Fibroblast of skin of right biceps (primary cell): ENCODE measurements at places on chromosomes 12 and 14.

DNA sequence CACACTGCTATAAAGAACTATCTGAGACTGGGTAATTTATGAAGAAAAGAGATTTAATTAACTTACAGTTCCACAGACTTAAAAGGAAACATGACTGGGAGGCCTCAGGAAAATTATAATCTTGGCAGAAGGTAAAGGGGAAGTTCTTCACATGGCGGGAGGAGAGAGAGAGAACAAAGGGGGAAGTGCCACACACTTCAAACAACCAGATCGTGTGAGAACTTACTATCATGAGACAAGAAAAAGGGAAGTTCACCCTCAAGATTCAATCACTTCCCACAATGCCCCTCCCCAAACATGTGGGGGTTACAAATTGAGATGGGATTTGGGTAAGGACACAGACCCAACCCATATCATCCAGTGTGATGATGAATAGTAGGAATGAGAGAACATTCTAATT lies 366.5 kb downstream of the LRFN5 start:
- DNase-seq, result no peak

GRCh38 chr12:102769323-102769916 lies 147.6 kb downstream of the PAH start:
- peak; percentile 63 for DNase-seq

GRCh38 chr12:15196678-15197505 lies 24.3 kb downstream of the RERG start:
- DNase-seq, result no peak

DNA sequence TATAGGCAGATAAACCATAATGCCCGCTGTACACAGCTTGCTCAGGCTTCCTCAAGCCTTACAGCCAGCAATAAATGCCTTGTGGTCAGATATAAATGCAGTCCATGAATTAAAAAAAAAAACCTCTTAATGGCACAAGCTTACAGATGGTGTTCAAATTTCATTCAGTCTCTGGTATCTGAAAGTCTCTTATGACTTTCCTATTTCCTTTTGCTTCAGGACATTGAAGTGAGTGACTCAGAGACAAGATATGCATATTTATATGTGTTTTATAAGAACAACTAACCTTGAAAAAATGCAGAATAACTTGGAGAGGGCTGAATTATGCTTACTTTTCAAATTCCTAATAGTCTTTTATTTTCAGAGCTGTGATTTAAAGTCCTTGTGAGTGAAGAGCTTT lies 426.9 kb upstream of the MIS18BP1 start:
- DNase-seq, result peak; percentile 91

DNA sequence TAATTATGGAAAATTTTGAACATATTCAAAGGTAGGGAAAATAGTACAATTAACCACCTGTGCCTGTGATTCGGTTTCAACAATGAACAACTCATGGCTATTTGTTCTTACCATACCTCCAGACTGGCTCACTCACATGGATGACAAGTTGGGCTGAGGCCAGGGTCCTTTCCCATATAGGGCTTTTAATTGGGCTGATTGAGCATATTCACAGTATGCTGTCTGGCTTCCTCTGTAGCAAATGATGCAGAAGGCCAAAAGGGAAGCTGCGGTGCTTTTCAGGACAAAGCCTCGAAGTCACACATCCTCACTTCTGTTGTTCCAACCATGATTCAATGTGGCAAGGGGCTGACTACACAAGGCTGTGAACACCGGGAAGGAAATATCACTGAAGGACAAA lies 297.5 kb upstream of the SLC16A7 start:
- DNase-seq, result no peak

DNA sequence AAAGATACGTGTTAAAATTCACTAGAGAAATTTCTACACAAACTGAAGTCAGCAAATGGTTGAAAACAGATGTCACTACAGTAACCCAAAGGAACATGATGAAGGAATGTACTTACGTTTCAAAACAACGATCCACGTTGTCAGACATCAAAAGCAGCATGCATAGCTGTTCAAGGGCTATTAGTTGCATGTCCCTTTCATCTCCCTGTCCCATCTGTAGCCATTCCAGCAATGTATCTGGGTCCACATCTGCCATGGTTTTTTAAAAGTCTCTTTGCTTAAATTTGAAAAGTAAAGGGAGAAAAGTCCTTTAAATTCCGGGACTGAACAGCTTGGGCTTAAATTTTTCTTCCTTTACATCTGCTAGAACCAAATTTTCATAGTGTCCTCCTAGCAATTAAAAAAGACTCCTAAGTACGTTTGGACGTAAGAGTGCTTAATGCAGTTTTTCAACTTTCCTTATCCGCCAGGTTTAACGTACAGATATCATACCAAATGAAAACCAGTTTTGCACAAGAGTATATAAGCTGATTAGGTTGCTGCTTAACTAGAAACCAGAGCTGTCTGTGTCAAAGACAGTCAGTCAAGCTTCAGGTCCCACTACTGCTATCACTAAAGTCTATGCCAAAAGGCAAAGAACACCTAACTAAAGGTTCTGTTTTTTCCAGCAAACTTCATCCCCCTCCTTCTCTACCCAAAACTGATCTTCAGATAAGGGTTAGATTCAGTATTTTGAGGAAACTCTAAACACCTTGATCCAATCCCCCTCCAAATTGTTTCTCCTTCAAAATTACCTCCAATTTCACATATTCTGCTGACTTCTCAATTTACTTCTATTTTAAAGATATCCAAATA lies 1.7 kb downstream of the HECTD1 start:
- peak; percentile 78 for DNase-seq

- peak; percentile 90 for DNase-seq
These were observed 49.9 kb downstream of the FUT8 start for GRCh38 chr14:65462411-65462810.

- DNase-seq, result no peak
These were observed at the start of gene DAO for GRCh38 chr12:108879615-108880254. DAO (plus strand) TSS chr12:108880092; CDS start chr12:108885007, 4,915 bp downstream.

DNA sequence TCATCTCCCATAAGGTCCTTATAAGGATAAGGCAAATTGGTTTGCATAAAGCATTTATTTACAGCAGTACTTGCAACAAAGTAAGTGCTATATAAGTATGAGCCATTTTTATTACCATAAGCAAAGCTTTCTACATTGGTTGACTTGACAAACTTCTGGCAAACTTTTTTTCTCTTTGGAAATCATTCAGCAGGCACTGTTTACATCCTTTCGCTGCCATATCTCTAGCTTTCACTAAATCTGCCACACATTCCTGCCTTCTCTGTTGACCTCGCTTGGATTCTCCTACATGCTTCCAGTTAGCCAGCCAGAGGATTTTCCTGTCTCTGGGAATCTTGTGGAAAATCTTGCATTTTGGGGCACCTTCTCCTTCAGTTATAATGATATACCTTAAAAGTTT lies 21.8 kb upstream of the HDAC7 start:
- DNase-seq, result no peak

- DNase-seq, result no peak
These were observed 226.2 kb upstream of the LHX5 start for GRCh38 chr12:113697651-113698509.

DNA sequence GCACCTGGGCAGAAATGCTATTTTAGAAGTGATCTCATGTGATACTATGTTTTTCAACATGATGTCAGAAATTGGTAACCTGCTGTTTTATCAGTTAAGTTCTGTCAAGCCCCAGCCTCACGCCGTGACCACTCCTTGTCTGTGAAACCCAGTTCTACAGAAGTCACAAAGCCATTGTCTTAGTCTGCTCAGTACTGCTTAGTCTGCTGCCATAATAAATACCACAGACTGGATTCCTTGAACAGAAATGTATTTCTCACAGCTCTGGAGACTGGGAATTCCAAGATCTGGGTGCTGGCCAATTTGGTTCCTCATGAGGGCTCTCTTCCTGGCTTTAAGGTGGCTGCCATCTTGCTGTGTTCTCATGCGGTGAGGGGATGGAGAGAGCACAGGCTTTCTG lies 176.9 kb downstream of the PRKCH start:
- peak; percentile 79 for DNase-seq

- DNase-seq, result peak; percentile 84
These were observed 108.8 kb downstream of the VEZT start for GRCh38 chr12:95326445-95326844.

DNA sequence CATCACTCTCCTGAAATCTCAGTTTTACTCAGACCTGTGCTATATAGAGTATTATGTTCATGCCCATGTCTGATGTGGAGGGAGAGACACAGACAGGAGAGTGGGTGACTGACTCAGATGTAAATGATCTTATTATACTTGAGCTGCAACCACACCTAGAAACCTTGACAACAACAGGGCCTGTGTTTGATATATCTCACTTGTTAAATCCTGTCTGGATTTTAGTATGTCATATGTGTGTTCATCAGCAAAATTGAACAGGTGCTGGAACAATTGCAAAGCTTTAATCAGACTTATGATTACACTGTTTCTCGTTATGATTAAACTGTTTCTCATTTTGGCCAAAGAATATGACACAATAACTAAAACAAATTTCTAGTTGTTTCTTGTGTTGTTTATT lies 37.7 kb downstream of the DIP2B start:
- peak; percentile 59 for DNase-seq

DNA sequence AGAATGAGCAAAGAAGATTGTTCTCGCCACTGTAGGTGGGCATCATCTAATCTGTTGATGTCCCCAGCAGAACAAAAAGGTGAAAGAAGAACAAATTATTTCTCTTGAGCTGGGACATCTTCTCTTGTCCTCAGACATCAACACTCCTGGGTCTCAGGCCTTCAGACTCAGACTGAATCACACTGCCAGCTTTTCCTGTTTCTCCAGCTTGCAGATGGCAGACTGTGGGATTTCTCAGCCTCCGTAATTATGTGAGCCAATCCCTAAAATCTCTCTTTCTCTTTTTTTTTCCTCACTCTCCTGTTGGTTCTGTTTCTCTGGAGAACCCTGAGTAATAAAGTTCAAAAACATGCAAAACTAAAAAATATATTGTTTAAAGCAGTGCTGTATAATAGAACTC lies 3.7 kb upstream of the TMPRSS12 start:
- DNase-seq, result no peak

DNA sequence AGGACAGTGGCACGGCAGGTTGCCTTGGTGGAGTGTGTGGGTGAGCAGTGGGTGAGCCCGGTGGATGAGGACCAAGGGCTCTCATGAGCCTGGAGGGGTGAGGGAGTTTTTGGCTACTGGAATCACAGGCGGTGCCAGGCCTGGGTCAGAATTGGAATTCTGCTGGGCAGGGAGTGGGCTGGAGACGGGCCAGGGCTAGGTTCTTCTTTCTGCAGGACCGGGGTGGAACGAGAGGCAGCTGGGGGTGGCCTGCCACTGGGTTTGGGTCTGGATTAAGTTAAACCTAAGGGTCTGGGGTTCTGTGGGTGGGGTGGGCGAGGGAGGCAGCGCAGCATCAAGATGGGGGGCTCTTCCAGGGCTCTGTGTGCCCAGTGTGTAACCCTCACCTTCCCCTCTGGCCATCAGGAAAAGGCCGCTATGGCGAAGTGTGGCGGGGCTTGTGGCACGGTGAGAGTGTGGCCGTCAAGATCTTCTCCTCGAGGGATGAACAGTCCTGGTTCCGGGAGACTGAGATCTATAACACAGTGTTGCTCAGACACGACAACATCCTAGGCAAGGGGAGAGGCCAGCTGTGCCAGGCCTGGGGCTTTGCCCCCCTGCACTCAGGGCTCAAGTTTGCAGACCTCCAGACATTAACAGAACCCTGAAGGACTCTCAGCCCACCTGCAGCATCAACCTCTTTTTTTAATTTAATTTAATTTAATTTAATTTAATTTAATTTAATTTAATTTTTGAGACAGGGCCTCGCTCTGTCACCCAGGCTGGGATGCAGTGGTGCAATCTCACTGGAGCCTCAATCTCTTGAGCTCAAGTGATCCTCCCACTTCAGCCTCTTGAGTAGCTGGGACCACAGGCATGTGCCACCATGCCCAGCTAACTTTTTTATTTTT lies 7.0 kb downstream of the ACVRL1 start:
- DNase-seq, result no peak

GRCh38 chr14:64196814-64197411 lies 97.3 kb downstream of the ESR2 start:
- DNase-seq, result peak; percentile 56

DNA sequence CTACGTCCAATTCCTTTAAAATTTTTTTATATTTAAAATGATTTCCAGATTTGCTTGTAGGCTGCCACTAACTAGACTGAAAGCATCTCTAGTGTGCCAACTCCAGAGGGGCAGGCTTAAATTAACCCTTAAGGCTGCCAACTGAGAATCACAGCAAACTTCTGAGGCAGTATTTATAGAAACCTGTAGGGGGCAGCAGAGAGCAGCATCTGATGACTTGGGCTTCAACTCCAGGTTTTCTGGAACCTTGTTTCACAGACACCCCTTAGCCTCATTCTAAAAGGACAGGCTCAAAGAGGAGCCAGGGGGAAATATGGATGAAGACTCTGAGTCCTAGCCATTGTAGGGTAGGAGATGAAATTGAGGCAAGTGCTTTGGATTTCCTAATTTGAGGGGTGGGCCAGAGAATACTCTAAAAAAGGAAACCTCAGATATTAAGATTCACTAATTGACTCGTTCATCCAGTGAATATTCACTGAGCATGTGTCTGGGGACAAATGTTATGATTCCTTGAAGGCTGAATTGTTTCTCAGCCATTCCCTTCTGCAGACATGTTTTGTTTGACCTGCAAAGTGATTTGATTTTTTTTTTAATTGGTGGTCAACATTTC lies 63.3 kb upstream of the HSPB8 start:
- DNase-seq, result peak; percentile 38

DNA sequence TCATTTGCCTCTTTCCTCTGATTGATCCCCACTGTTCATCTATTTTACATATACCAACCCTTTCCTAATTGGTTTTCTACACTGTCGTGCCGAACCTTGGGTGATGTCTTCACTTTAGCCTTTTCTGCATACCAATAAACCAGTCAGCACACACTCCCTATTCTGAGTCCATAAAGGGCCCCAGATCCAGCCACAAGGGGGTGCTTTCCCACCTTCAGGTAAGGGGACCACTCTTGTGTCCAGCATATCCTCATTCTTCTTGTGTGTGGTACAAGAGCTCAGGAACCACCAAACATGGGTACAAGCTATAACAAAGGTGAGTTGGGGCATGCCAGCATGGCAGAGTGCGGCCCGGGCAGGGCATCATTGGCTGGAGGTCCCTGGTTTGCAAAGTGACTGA lies 859.8 kb downstream of the FSCB start:
- no peak for DNase-seq

DNA sequence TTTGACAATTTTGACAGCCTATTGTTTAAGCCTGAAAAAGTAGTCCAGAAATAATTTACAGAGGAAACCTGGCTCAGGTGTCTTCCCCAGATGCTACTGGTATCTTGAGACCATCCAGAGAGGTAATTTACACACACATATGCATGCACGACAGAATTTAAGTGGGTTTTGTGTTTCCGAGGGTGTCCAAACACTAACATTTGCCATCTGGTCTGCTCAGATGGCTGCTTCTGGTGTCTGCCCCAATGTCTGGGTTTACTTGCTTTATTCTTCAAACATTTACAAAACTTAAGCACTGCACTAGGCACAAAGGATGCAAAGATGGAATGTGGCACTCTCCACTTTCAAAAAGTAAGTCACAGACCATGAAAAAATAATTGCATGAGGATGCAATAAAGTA lies 226.6 kb upstream of the EGLN3 start:
- no peak for DNase-seq

GRCh38 chr12:58774731-58775130 lies 145.6 kb downstream of the LRIG3 start:
- DNase-seq, result no peak

- DNase-seq, result peak; percentile 68
These were observed 34.9 kb downstream of the ETV6 start for GRCh38 chr12:11684393-11684792.
